ENCODE measurements at places on chromosomes 11 and 22. TPM values are rescaled to one million over a fixed set of nuclear protein-coding genes. Genes with fewer than 3 reads are reported as not detected.

DNA sequence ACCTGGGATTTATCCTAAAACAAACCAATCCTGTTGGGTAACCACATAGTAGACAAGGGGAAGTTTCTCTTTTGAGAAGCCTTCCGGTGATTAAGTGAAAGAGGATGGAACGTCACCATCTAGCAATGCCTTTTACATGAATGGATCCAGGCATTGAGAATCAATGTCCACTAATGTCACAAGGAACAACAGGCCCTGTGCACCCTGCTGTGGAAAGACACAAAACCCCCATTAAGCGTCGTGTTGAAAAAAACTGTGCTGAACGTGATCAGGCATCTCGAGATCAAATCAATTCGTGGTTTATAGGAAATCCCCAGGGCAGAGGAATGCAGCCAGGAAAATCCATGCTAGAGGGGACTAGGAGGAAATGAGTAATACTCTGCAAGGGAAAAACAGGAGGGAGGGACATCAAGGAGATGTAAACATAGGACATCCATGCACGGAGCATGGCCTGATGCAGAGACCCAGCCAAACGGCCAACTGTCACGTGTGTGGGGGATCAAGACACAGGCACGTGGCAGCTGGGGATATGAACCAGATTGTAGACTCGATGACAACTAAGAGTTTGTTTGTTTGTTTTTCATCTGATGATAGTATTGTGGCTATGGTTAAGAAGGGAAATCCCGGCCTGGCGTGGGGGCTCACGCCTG is 38.6 kb upstream of the CARS1 start:
- no peak for DNase-seq

- no peak for DNase-seq
Measured at GRCh38 chr11:108224366-108224765, 1.5 kb downstream of the ATM start.

GRCh38 chr11:65883786-65884715 is 4.2 kb downstream of the FIBP start:
- DNase-seq = no peak

- DNase-seq = no peak
Measured at GRCh38 chr11:69912911-69913451, 93.8 kb upstream of the FGF3 start.

OR2AG1 gene
- total RNA-seq = not detected

SYT13 gene
- total RNA-seq = not detected

CRYBB2 gene
- total RNA-seq = not detected

Data from activated T-helper 2 cell treated with anti-CD3 and anti-CD28 coated beads, Interferon-gamma antibody, Interleukin-2, Interleukin-4, amounts not matched to agents 10 μg/mL and 5 μg/mL and 100 μg/mL, durations not matched to agents 14 hours and 24 hours and 36 hours (primary cell).